ENCODE measurements at places on chromosomes 7 and 10.

DNA sequence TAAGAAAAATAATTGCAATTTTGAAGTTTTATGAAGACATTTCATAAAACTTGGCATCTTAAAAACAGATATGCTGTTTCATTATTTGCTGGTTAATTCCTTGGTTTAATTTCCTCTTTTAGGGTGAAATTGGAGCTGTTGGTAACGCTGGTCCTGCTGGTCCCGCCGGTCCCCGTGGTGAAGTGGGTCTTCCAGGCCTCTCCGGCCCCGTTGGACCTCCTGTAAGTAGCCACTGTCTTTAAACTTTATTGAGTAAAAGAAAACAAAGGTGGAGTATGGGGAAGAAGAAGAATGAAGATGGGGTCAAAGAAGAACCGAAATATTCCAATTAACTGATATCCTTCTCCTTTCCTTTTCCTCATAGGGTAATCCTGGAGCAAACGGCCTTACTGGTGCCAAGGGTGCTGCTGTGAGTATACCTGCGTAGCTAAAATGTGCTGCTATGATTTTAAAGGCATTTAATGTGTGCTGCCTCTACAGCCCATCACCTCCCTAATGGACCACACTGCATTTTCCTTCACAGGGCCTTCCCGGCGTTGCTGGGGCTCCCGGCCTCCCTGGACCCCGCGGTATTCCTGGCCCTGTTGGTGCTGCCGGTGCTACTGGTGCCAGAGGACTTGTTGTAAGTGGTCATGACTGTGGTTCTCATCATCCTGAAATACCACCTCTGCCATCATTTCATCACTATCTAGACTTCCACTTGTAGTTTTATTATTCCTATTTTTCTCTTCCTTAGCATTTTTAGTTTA is 14.7 kb downstream of the COL1A2 start:
- DNase-seq, result no peak

DNA sequence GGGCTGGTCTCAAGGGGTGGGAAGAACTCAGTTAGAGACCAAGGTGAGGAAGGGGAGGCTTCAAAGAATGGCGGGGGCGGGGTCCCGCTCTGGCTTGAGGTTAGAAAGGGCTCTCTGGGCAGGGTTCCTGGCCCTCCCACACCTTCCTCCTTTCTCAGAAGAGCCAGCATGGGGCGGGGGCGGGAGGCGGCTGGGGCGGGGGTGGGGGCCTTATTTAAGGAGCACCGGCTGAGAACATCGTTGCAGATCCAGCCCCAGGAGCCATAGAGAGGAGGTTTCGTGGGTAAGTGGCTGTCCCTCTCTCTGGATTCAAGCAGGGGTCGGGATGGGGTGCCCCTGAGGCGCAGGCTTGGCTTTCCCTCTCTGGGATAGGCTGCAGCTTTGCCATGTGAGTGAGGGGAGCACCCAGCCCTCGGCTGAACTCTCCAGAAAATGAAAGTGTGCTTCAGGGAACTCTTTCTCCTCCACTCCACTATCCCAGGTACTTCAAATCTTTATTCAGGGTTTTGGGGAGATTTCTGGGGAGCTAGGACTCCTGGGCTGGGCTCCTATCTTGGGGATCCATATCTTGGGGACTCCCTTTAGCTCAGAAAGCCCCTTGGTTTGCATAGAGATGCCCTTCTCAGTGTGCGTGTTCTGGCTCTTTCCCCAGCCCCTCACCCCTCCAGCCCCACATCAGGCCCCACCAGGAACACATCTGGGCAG is 3.3 kb upstream of the CUEDC2 start:
- DNase-seq, result peak; percentile 67

- DNase-seq, result peak; percentile 57
These were observed 243.2 kb downstream of the SDK1 start for GRCh38 chr7:3544202-3544601.

GRCh38 chr7:39609113-39609934 is 14.0 kb upstream of the RALA start:
- DNase-seq, result peak; percentile 65

- no peak for DNase-seq
These were observed 25.0 kb downstream of the RGS10 start for GRCh38 chr10:119517235-119518141.

DNA sequence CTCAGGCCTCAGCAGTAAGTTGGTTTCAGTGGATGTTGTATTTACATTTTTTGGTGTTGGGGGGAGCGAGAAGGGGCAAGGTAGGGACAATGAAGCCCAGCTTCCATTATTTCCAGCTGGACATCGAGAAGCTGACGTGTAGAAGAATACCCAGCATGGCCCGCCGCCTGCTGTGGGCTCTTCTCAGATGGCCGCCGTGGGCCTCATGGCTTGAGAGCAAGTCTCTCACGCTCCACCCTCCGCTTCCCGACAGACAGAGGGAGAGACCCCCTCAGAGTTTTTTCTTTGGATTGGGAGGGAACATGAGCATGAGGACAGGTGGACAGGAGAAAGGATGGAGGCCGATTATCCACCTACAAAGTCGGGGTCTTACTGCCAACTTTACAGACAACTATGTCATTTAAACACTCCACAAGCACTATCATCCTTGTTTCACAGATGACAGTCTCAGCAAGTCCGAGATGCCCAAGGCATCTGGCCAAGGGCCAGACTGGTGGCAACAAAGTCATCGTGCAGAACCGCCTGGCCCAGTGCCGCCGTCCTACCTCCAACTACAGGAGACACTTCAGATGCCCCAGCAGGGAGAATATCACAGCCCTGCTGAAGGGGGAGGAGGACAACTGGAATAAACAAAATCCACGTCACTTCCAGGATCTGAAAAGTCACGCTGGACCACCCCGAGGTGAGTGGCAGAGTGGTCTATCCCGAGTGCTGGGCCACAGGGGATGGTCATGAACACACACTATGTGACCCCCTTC is 195.9 kb downstream of the DIP2C start:
- no peak for DNase-seq

GRCh38 chr7:85033263-85033662 is 153.6 kb downstream of the SEMA3D start:
- DNase-seq, result no peak

DNA sequence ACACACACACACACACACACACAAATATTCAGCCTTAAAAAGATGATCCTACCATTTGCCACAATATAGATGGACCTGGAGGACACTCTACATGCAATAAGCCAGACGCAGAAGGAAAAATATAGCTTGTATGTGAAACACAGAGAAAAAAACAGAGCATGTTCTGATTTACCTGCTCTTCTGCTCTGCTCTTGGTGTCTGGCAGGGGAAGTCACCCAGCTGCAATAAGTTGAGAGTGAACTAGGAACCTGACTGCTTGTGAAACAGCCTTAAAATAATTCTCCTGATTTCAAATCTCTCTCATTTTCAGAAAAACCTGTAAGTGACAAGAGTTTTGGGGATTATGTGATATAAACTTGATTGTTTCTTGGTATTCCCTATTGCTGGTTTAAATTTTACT is 31.0 kb upstream of the KCND2 start:
- no peak for DNase-seq

DNA sequence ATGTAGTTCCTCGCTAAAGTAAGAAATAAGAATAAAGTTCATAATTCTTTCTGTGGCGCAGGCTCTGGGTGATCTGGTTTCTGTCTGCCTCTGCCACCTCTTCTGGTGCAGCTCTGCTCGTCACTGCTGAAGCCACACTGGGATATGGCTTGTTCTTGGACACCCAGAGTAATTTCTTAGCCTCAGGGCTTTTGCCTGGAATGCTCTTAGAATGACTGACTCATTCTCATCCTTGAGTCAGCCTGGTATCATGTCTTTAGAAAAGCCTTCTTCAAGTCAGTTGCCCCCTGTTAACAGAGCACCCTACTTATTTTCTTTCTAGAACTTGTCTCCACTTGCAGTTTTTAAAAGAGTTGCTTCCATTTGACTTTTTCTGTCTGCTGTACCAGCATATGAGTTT is 2.0 kb downstream of the ZSCAN25 start:
- DNase-seq, result no peak

GRCh38 chr7:55774327-55775050 is 88.1 kb downstream of the SEPTIN14 start:
- no peak for DNase-seq

DNA sequence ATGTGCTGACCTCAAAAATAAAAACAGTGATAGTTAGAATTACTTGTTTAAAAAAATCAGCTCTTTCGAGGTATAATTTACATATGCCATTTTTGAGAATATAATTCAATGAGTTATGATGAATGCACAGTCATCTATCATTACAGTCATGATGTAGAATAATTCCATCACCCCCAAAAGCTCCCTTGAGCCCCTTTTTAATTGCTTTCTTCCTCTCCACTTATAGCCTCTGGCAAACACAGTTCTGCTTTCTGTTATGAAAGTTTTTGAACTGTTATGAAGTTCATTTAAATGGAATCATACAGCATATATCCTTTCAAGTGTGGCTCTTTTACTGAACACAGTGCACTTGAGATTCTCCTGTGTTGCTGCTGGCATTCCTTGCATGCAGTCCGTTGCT is 41.4 kb downstream of the PRTFDC1 start:
- no peak for DNase-seq

- DNase-seq, result no peak
These were observed 45.2 kb downstream of the PRKG1 start for GRCh38 chr10:51119441-51119840.

- DNase-seq, result no peak
These were observed 155.4 kb upstream of the VWC2 start for GRCh38 chr7:49618028-49618427.

DNA sequence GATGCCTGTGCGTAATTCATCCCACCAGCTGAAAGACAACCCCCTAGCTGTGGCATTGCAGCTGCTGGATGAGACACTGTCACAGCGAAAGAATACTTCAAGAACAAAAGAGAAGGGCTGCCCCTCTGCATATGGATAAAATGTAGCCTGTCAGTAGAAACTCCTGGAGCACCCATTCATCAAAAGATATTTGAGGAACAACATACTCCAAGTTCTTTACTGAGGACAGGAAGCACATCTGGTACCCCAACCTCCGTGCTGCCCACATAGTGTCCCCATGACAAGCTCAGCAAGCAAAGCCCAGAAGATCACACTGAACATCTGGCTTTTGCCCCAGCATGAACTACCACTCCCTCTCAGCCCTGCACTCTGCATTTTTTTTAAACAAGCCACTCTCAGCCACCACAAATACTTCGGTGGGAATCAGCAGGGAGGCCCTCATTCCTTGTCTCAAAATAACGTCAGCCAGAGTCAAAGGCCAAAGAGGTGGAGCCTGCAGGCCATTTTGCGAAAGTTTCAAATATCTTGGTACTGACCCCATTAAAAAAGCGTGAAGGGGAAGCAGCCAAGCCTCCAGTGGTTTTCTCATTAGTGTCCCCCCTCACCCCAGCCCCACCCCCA is 1.7 kb downstream of the CREB3L2 start:
- peak; percentile 30 for DNase-seq

DNA sequence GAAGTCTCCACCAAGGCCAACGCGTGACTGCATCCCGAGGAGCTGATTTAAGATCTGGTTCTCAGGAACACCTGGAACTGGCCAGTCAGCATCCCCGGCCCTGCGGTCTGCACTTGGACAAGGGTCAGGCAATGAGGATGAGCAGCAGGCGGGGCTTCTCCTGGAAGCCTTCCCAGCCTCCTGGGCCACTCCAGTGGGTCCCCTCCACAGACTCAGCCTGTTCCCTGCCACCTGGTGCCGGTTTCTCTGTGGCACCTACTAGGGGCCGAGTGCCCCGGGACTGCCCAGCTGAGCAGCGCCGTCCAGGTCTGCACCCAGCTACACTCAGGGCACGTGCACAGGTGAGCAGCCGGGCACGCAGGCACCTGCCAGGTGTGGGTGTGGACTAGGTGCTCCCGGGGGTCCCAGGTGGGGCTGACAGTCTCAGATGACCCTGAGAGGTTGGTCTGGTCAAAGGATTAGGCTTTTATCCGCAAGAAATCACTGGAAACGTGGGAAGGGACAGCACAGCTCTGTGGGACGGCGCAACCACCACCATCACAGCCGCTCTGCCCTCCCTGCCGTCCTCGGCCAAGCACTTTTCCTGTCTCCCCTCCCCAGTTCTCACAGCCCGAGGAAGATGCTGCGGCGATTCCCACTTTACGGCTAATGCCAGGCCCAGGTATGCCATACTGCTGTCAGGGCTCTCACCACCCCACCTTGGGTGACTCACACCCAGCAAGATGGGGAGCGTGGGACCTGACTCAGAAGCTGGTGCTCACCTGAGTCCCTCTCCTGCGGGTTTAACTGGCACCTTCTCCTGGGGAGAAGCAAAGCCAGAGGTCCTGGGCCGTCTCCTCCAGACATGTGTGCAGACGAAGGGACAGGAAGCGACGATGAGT is 166.0 kb downstream of the RNF216 start:
- DNase-seq, result no peak

DNA sequence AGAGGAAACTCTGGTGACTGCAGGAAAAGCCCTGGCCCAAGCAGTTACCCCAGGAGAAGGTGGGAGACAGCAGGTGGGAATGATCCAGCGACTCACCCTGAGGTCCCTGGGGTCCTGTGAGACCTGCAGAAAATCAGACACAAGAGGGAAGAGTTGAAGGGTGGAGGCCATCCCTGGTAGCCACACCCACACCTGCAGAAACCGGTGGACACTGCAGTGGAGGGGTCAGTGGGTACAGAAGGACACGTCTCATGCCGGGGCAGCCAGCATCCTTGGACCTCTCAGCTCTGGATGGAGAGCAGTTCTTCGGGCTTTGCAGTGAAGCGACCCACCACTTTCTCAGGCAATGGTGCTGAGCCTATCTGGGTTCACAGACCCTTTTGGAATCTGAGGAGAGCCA is 39.0 kb downstream of the COL17A1 start:
- DNase-seq, result no peak

DNA sequence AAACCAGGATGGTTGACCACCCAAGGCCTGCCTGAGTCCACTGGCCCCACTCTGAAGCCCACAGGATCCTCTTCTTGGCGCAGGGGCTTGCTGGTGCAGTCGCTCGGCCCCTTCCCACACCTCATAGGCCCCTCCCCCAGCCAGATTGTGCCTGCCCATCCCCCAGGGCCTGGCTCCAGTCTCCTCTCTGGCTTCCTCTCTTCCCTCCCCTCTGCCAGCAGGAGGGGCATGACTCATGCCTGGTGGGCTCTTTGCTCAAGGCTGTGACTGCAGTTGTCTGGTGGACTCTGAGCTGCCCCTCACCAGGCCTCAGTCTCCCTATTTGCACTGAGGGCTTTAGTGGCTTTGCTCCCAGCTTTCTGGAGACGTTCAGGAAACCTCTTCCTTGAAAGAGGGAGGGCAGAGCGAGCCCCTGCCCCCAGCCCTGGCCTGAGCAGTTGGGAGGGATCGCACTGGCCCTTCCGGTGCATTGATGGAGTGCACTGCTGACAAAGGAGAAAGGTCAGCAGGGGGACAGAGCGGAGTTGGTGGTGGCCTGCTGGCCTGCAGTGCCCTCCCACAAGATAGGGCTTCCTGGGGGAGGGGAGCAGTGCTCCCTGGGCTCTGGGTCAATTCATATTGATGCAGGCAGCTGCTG is 60.7 kb downstream of the ZMIZ1 start:
- DNase-seq, result peak; percentile 87

GRCh38 chr10:63438506-63439498 is 27.0 kb downstream of the JMJD1C start:
- DNase-seq, result no peak

GRCh38 chr7:54841772-54842697 is 83.0 kb upstream of the SEC61G start:
- peak; percentile 46 for DNase-seq

- no peak for DNase-seq
These were observed 104.4 kb upstream of the MACROH2A2 start for GRCh38 chr10:69948261-69948660.

All from WTC11 (cell line).